Thymus (tissue), 14 donors: ENCODE measurements at places on chromosomes 5 and 9. TPM values are rescaled to one million over a fixed set of nuclear protein-coding genes. Genes with fewer than 3 reads are reported as not detected.
A peak's percentile ranks its signal among the peaks of the same experiment; 100 is the strongest.

Gene IFNA2
- polyA plus RNA-seq = not detected

Gene IRX1
- 0.07 TPM for polyA plus RNA-seq

Gene VLDLR
- polyA plus RNA-seq = 1.8 TPM

Gene TUSC1
- polyA plus RNA-seq = 18.4 TPM

Gene TPPP
- 0.64 TPM for polyA plus RNA-seq

Gene SPATA9
- 0.68 TPM for polyA plus RNA-seq

Gene MAMDC4
- polyA plus RNA-seq = 14.0 TPM

Gene DMGDH
- polyA plus RNA-seq = 1.1 TPM

Gene RNF208
- polyA plus RNA-seq = 5.3 TPM

Gene ISL1
- 11.2 TPM for polyA plus RNA-seq

Gene NRG2
- 0.96 TPM for polyA plus RNA-seq

Gene PCDHA9
- not detected for polyA plus RNA-seq

- no peak overlapping the region for H3K27ac ChIP-seq
- DNase-seq = no peak
- no peak overlapping the region for H3K4me3 ChIP-seq
- H3K4me1 ChIP-seq = no peaks in the 10 kb centered on the region
- no peaks in the 10 kb centered on the region for H3K36me3 ChIP-seq
Observed at GRCh38 chr9:115369322-115369957, 251.5 kb upstream of the TNC start.

DNA sequence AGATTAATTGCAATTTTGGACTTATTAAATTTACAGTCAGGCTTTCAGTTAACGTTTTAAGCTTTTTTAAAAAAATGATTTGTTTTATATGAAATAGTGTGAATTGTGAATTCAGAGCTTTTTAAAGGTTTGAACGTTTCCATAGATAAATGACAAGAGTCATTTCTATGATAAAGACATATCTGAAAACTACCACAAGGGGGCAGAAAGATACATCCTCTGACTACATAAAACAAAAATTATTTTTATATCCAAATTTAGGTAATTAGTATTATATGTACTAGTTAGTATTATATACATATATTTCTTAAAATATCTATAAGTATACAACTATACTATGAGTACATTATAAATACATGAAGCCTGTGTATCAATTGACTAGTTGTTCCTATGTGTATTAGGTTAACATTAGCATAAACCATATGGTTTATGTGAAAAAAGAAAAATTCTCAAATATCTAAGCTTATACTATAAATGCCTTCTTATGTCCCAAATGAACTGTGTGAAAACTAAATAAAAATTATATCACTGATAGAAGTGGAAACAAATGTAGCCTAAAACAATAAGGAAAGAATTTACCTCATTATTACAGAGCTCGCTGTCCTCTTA lies 155.2 kb downstream of the MEF2C start:
- no peak overlapping the region for H3K27ac ChIP-seq
- H3K4me3 ChIP-seq = no peak overlapping the region
- H3K4me1 ChIP-seq = peaks cover 6% of the 10 kb centered on the region

DNA sequence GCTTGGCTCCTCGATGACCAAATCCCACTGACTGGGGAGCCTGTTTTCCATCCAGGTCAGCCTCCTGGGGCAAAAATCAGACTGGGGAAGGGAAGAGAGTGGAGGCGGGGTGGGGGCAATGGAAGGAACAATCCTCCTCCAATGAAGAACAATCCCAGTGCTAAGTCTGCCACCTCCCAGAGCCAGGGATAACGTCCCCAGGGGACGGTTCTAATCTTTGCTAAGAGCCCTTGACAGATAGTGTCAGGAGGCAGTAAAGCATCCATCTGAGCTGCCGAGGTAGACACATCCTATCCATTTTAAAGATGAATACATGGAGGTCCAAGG lies 298.5 kb upstream of the MSX2 start:
- DNase-seq = no peak
- H3K27me3 ChIP-seq = no peaks in the 10 kb centered on the region
- H3K27ac ChIP-seq = no peak overlapping the region

GRCh38 chr5:133386662-133387061 lies 225.7 kb downstream of the FSTL4 start:
- no peaks in the 10 kb centered on the region for H3K36me3 ChIP-seq
- no peaks in the 10 kb centered on the region for H3K4me1 ChIP-seq

GRCh38 chr9:126128494-126129142 lies 198.0 kb upstream of the MVB12B start:
- H3K27me3 ChIP-seq = peaks cover 16% of the 10 kb centered on the region
- no peaks in the 10 kb centered on the region for H3K36me3 ChIP-seq
- no peaks in the 10 kb centered on the region for H3K4me1 ChIP-seq
- DNase-seq = no peak
- H3K4me3 ChIP-seq = no peak overlapping the region
- no peak overlapping the region for H3K27ac ChIP-seq

GRCh38 chr9:129237164-129237611 lies 59.1 kb upstream of the IER5L start:
- peak; percentile 45 for DNase-seq
- H3K4me3 ChIP-seq = peak overlapping the region; percentile 23
- peak overlapping the region; percentile 87 for H3K27ac ChIP-seq
- H3K4me1 ChIP-seq = peaks cover 33% of the 10 kb centered on the region
- no peaks in the 10 kb centered on the region for H3K27me3 ChIP-seq

GRCh38 chr5:67844924-67845323 lies 370.6 kb upstream of the PIK3R1 start:
- no peak overlapping the region for H3K4me3 ChIP-seq
- no peaks in the 10 kb centered on the region for H3K36me3 ChIP-seq
- H3K27ac ChIP-seq = no peak overlapping the region
- H3K27me3 ChIP-seq = no peaks in the 10 kb centered on the region
- H3K4me1 ChIP-seq = no peaks in the 10 kb centered on the region

DNA sequence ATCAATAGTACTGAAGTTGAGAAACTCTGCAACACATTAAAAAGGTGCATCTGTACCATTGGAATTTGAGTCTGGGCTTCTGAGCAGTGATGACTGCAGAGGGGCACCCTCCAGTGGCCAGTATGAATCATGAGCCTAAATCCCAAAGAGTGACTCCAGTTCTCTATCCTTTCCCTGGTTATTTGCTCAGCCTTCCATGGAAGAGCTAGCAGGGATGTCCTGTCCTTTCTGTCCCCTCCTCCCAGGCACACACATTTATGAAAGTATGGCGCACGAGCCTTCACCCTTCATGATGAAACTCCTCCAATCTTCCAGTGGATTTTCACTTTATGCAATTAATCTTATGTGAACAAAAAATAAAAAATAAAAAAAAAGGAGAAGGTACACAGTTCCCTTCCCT lies 81.0 kb downstream of the ESM1 start:
- no peak overlapping the region for H3K4me3 ChIP-seq
- H3K4me1 ChIP-seq = peaks cover 12% of the 10 kb centered on the region
- no peaks in the 10 kb centered on the region for H3K27me3 ChIP-seq
- H3K27ac ChIP-seq = no peak overlapping the region
- no peak for DNase-seq

DNA sequence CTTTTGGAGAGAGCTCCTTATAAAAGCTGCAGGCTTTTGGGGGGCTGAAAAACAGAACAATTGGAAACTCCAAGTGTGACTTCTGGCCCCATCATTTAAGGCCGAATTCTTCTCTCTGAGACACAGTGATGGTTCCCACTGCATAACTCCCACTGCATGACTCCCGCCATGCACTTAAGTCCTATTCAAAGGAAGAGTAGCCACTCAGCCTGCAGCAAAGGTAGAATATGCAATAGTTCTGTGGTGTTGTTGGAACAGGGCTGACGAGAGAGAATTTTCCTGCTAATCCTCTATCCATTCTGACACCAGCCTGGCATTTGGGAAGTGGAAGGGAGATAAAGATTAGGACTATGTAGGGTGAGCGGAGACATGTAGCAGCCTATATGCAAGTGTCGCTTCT lies 185.6 kb upstream of the ZNF462 start:
- H3K4me1 ChIP-seq = no peaks in the 10 kb centered on the region
- H3K27ac ChIP-seq = no peak overlapping the region
- no peaks in the 10 kb centered on the region for H3K36me3 ChIP-seq
- no peak overlapping the region for H3K4me3 ChIP-seq
- no peaks in the 10 kb centered on the region for H3K27me3 ChIP-seq
- DNase-seq = no peak

DNA sequence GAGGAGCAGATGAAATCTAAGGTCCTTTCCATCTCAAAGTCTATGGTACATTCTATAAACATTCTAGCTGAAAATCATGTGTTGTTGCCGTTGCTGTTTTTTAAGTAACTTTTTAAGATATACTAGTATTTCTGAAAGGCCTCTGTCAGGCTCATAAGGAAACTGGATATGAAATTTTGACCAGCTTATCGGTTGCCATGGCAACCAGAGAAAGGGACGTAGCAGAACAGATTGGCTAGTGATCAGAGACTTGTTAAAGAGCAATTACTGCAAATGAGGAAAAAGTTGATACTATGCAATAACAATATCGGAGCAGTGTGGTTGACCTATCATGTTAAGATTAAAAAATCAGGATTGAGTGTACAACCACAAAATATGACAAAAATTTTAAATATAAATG lies 57.0 kb upstream of the RNF180 start:
- no peak for DNase-seq
- H3K27ac ChIP-seq = no peak overlapping the region
- no peaks in the 10 kb centered on the region for H3K4me1 ChIP-seq
- H3K36me3 ChIP-seq = no peaks in the 10 kb centered on the region
- H3K27me3 ChIP-seq = no peaks in the 10 kb centered on the region
- no peak overlapping the region for H3K4me3 ChIP-seq

DNA sequence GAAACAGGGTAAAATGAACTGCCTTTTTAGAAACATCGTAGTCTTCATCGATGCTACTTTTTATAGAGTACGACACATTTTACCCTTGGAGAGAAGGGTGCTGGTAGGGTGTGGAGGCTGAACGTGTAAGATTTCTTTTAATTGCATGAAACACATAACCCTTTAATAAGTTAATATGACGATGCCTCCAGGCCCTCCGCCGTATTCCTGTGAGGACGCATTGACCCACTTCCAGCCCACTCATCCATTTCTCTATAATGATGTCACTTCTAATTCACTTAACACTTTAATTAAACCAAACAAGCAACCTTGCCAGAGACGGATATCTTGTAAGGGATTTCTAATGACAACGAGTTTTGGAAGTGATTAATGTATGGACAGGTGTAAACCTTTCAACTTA lies 158.7 kb downstream of the IRX2 start:
- H3K4me1 ChIP-seq = no peaks in the 10 kb centered on the region
- H3K27me3 ChIP-seq = no peaks in the 10 kb centered on the region
- H3K27ac ChIP-seq = no peak overlapping the region

DNA sequence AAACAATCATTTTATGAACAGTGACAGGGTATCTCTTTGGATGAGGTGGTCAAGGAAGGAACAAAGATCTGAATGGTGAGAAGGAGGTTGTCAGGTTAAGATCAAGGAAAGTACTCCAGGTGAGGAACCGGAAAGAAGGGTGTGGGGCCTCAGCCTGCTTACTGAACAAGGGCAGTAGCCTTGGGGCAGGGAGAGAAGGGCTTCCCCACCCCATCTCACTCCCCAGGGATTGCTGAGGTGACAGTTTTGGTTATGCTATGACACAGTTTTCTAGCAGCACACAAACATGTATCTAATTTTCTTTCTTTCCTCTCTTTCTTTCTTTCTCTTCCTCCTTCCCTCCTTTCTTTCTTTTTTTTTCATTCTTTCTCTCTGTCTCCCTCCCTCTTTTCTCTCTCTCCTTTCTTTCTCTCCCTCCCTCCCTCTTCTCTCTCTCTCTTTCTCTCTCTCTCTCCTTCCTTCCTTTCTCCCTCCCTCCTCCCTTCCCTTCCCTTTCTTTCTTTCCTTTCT lies 4.1 kb upstream of the HDHD3 start:
- no peak for DNase-seq
- no peaks in the 10 kb centered on the region for H3K27me3 ChIP-seq
- H3K36me3 ChIP-seq = no peaks in the 10 kb centered on the region
- no peak overlapping the region for H3K4me3 ChIP-seq

DNA sequence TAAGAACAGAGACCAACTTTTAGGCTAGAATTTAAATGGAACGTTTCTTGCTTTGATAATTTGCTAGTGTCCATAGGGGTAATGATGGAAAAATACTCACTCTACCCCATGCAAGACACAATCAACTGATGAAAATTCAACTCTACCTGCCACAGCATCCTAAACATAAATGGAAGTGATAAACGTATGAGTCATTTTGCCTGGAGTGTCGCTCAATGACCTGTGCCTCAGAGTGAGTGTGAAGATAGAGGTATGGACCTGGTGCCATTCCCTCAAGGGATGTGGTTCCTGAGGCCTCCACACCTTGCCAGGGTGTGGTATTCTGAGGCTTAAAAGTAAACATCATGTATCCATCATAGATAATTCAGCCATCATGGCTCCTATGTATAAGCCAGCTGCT lies 14.0 kb downstream of the ARL14EPL start:
- H3K4me1 ChIP-seq = no peaks in the 10 kb centered on the region
- H3K4me3 ChIP-seq = no peak overlapping the region
- H3K27ac ChIP-seq = no peak overlapping the region

GRCh38 chr9:98793031-98793430 lies 3.3 kb downstream of the ANKS6 start:
- peaks cover 10% of the 10 kb centered on the region for H3K36me3 ChIP-seq
- no peak for DNase-seq
- H3K4me1 ChIP-seq = no peaks in the 10 kb centered on the region
- no peak overlapping the region for H3K4me3 ChIP-seq
- H3K27ac ChIP-seq = no peak overlapping the region
- H3K27me3 ChIP-seq = peaks cover 11% of the 10 kb centered on the region

GRCh38 chr9:14165376-14166035 lies 148.4 kb downstream of the NFIB start:
- H3K36me3 ChIP-seq = no peaks in the 10 kb centered on the region
- H3K4me3 ChIP-seq = no peak overlapping the region
- no peak for DNase-seq
- H3K4me1 ChIP-seq = no peaks in the 10 kb centered on the region

GRCh38 chr9:9560382-9561035 lies 1052.3 kb downstream of the PTPRD start:
- no peaks in the 10 kb centered on the region for H3K4me1 ChIP-seq
- no peak overlapping the region for H3K27ac ChIP-seq
- no peak overlapping the region for H3K4me3 ChIP-seq

GRCh38 chr5:80198399-80198798 lies 57.4 kb downstream of the SERINC5 start:
- no peak for DNase-seq
- no peak overlapping the region for H3K27ac ChIP-seq
- no peaks in the 10 kb centered on the region for H3K27me3 ChIP-seq
- H3K36me3 ChIP-seq = peaks cover 15% of the 10 kb centered on the region

GRCh38 chr5:175867587-175868347 lies 3.6 kb upstream of the CPLX2 start:
- peaks cover 36% of the 10 kb centered on the region for H3K27me3 ChIP-seq
- no peak for DNase-seq
- no peaks in the 10 kb centered on the region for H3K36me3 ChIP-seq
- no peak overlapping the region for H3K4me3 ChIP-seq
- no peaks in the 10 kb centered on the region for H3K4me1 ChIP-seq

GRCh38 chr9:134863306-134863902 lies 17.2 kb upstream of the FCN2 start:
- H3K27me3 ChIP-seq = no peaks in the 10 kb centered on the region
- no peak overlapping the region for H3K27ac ChIP-seq
- no peak for DNase-seq
- H3K4me1 ChIP-seq = no peaks in the 10 kb centered on the region

- no peak overlapping the region for H3K4me3 ChIP-seq
- H3K27ac ChIP-seq = no peak overlapping the region
- H3K4me1 ChIP-seq = no peaks in the 10 kb centered on the region
- H3K36me3 ChIP-seq = no peaks in the 10 kb centered on the region
Observed at GRCh38 chr5:32201122-32201753, 27.1 kb upstream of the GOLPH3 start.

GRCh38 chr5:98795243-98795642 lies 21.8 kb downstream of the RGMB start:
- H3K4me1 ChIP-seq = no peaks in the 10 kb centered on the region
- H3K27me3 ChIP-seq = no peaks in the 10 kb centered on the region
- no peaks in the 10 kb centered on the region for H3K36me3 ChIP-seq
